ENCODE measurements at places on chromosomes 2 and 18. TPM values are rescaled to one million over a fixed set of nuclear protein-coding genes. Genes with fewer than 3 reads are reported as not detected.

The PRSS56 gene
- not detected for total RNA-seq

The DAPL1 gene
- 361 TPM for total RNA-seq

The YPEL5 gene
- 88.2 TPM for total RNA-seq

The CNTNAP5 gene
- not detected for total RNA-seq

The SEH1L gene
- total RNA-seq, result 27.0 TPM

The QPCT gene
- total RNA-seq, result 88.1 TPM

GRCh38 chr2:214075456-214075855, 335.4 kb upstream of the VWC2L start:
- no peak for DNase-seq

DNA sequence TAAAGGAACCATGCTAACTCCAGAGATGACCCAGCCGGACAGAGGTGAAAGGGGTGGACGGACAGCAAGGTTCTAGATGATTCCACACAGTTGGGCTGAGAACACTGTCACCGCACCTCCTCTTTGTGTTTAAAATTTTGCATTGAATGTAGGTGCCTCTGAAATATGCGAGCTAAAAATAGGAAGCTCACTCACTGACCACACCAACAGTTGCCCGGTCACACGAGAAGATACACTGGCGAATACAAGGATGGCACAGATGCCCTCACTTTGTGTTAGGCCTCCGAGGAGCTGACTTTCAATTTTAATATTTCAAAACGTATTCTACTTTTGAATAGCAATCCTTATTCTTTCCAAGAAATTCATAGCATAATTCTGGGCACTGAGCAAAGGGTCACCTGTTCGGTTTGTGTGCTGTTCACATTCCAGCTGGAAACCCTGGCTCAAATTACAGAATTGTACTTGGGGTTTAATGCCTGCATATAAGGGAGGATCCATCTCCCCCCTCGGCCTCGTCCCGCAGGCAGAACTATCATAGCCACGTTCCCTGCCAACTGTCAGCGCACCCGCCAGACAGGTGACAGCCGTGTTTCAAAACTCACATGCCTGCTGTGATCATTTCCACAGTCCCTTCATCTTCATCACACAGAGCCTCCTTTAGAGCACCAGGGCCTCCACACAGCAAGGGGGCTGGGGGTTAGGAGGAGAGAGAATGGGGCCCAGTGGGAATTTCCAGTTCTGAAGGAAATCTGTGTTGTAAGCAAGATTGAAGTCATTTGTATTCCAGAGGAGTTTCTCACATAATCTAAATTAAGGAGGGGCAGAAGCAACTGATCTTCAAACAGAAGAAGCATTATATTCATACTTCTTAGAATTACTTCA, 48.2 kb downstream of the ADI1 start:
- DNase-seq, result no peak

DNA sequence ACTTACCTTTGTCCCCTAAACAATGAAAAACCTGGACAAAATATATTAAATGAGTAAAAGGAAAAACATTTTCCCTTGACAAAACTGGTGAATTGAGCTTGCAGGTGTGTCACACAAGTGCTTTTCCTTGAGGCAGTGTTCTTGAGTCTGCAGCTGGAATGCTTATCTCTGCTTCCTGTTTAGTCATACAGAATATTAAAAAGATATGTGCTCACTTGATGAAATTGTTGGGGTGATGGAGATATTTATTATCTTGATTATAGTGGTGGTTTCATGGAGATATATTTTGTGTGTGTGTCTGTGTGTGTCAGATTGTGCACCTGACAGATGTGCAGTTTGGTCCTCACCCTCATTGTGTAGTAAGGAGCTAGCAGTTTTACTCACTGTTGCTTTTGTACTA, 3.3 kb downstream of the TAF1B start:
- DNase-seq, result no peak

DNA sequence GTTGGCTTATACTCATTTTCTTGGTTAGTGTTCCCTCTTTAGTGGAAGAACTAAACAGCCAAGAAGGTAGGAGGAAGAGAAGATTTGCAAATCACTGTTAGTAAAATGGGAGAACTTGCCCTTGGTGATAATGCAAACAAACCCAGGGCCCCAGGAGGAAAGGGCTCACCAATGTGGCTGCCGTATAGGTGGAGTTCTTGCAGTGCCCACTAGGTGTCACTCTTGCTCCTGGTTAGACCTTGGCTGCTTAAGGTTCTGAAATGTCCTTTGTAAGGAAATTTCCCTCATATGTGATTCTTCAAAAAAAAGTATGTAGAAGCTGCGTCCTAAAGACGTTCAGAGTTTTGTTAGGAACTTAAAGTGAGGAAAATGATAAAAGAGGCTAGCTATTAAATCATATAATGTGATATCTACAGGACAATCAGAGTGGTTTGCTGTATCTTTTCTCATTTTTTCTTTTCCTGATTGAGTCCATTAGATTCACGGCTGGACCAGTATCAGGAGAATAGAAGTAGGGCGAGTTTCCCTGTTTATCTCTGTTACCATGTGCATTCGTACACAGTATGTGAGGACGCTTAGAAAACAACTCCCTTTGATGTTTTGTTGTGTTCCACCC, 48.6 kb downstream of the RPIA start:
- DNase-seq, result peak; percentile 37

GRCh38 chr2:134137182-134137611, 116.7 kb upstream of the MGAT5 start:
- DNase-seq, result no peak

- no peak for DNase-seq
These were observed 53.8 kb upstream of the TMEM87B start for GRCh38 chr2:112001136-112001715.

- DNase-seq, result no peak
These were observed 44.5 kb downstream of the MYOM1 start for GRCh38 chr18:3175195-3175758.

DNA sequence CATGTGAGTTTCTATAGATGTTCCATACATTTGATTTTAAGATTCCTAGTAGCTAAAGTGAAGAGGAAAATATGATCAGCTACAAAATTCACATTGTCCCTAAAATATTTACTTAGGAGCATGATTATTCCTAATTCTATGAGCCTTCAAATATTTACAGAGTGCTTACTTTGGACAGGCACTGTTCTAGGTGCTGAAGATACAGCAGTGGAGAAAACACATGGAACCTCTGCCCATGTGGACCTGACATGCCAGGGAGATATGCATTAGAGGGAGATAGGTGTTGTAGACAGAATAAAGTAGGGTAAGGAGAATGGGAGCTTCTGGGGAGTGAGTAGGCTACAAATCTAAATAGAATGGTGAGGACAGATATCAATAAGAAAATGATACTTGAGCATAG, 62.6 kb upstream of the TACR1 start:
- DNase-seq, result no peak

DNA sequence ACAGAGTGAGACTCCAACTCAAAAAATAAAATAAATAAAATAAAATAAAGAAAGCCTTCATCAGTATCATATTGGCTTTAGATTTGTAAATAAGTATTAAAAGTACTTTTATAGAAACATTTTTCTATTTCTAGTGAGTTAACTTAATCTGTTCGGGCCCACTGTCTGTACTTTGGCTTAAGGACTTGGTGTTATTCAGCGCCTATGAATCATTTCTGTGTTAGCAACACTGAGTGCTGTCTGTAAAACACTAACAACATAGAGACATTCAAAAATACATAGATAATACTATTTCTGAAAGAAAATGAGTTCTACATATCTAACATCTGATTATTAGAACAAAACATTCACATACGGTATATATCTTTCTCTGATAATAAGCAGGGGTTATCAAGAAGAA, 221.5 kb upstream of the CDH19 start:
- DNase-seq, result no peak

- no peak for DNase-seq
These were observed 36.3 kb downstream of the ARHGEF33 start for GRCh38 chr2:38925982-38926381.

- no peak for DNase-seq
These were observed 181.9 kb upstream of the DLGAP1 start for GRCh38 chr18:4636967-4637366.

- no peak for DNase-seq
These were observed 12.0 kb downstream of the SIX3 start for GRCh38 chr2:44953499-44953883.

DNA sequence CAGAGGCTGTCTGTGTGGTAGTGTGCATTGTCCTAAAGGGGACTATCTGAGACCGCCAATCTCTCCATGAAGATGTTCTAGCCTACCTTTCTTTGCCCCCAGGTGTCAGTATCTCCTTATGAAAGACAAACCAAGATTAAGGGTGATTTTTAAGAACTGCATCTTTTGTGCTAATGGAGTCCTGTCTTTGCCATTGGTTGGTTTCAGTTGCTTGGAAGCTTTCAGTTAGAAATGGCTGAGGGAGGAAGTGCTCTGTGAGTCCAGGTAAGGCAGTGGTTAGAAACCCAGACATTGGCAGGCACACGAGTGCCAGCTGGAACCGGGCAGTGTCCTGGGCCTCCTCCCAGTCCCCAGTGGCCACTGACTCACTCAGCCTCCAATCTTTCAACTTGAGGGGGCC, 111.3 kb downstream of the DOCK10 start:
- no peak for DNase-seq

DNA sequence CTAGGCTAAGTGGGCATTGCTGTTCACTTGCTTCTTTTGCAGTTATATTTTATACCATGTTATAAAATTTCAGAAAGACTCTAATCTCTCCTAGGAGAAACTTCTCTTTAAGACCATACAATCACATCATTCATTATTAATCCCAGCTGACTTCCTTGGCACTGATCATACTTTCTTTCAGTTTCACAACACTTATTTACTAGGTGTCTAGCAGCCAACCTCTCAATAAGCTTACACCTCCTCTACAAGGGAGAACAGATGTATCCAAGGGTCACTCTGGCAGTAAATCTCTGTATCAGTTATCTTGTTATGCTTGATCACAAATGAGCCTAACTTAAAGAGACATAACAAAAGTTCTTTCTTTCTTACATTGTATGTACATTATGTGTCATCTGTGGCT, 69.8 kb upstream of the EPB41L5 start:
- no peak for DNase-seq

DNA sequence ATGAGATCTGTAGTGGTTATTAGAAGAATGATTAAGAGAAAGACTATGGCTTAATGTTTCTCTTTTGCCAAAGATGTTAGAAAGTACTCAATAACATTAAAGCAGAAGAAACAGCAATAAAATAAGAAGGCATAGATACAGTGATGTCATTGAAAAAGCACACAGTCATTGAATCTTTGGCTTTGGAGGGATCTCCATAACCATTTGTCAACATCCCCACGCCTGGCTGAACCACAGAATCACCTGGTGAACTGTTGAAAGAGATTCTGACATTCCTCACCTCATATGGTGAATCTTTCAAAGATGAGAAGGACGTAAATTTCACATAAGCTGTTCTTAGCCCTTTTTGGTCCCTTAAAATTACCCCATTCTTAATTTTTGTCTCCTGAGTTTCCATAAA, 324.6 kb upstream of the NRP2 start:
- DNase-seq, result no peak
